ENCODE measurements at places on chromosomes 11 and 22.

- DNase-seq = no peak
Observed at GRCh38 chr11:113204280-113204679, 110.1 kb upstream of the TTC12 start.

DNA sequence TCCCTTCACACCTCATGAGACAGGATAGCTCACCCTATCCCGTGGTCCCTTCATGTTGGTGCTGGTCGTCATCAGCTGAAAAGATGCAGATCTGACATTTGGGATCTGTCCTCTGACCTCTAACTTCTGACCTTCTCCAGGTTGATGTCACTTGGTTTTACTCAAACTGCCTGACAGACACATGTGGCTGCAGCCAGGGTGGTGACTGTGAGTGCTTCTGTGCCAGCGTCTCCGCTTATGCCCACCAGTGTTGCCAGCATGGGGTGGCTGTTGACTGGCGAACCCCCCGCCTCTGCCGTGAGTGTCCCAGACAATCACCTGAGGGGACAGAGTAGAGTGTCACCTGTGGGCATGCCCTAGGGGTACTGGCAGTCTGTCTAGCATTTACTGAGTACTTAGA lies 49.7 kb downstream of the OTOG start:
- no peak for DNase-seq

- no peak for DNase-seq
Observed at GRCh38 chr11:93846411-93846810, 4.0 kb downstream of the VSTM5 start.

DNA sequence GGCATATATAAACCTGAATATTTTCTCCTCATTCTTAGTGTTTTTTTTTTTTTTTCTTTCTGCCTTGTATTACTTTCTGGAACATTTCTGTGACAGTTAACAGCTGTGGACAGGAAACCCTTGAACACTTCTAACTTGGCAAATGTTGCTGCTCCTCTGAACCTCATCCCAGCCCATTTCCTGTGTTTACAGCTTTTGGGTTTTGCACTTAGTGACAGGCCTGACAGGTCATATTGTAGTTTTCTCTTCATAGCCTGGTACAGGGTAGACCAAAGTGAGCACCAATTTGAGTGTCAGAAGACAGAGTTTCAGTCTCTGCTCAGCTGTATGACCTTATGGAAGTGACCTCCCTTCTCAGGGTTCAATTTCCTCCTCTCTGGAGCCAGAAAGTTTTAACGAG lies 91.6 kb downstream of the STIM1 start:
- DNase-seq = peak; percentile 81

DNA sequence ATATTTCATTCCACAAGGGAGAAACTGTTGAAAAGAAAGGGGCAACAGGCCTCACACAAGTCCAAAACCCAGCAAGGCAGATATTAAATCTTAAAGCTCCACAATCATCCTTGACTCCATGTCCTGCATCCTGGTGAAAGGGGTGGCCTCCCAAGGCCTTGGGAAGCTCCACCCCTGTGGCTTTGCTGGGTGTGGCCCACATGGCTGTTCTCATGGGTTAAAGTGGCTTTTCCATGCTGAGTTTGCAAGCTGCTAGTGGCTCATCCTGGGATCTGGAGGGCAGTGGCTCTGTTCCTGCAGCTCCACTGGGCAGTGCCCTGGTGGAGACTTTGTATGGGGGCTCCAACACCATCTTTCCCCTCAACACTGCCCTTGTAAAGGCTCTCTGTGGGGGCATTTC lies 106.4 kb downstream of the CTNND1 start:
- no peak for DNase-seq

DNA sequence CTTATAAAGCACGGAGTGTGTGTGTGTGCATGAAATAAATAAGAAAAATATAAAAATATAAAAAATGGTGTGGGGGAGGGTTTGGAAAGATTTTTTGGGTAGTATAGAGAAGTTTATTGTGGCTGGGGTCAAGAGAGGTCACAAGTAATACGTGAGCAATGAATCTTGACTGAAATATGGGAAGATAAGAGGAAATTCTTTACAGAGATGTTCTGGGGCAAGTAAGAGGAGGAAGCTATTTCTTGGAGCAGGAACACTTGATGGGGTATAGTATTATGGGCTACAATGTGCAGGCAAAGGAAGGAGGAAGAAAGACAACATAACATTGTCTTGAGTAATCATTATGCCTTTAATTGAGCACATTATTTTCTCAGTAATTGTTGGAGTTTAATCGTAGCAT lies 2.1 kb downstream of the HBD start:
- no peak for DNase-seq

DNA sequence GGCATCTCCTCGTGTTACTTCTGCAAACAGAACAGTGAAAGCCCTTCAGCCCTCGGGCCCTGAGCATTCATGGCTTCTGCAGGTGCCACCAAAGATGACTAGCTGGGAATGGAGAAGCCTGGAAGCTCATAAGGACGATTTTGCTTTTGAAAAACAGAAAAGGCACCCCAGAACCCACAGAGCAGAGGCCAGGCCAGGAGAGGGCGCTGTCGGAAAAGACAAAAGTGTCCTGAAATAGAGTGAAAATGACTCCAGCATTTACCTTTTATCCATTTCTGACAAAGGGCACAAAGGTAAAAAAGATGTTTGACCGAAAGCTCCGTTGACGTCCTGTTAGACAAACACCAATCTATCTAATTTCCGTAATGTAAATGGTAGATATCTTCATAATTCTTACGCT lies 37.6 kb downstream of the ZNF195 start:
- DNase-seq = peak; percentile 63

DNA sequence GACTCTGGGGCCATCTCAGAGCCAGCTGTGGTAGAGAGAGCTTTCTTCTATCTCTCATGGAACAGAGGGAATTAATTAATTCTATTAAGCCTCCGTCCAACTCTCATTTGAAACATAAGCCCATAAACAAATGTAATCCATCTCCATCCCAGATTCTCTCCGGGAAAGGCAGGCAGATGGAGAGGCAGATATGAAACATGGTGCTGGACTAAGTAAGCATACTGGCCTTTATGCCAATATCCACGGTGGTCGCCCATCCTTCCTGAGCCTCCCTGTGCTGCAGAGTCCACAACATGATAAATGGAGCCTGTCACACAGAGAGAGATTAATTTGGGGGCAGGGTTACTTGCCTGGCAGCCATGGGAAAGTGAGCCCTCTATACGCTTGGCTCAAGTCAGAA lies 44.8 kb downstream of the PRR5L start:
- DNase-seq = no peak

DNA sequence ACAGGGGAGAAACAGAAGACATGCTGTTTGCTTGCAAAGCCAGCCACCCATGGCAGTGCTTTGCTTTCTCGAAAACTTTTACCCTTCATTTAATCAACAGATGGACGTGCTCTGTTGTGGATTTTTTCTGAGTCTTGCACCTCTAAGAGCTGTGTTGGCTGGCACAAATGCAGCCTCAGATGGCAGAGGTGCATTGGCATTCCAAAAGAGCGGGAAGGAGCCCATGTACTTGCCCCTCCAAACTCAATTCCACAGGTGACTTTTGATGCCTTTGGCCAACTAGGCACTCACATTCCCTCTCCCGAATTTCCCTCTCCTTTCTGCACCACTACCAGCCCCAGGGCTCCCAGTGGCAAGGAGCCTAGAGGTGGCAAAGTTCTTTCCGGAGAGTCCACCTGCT lies 1.2 kb downstream of the KIRREL3 start:
- DNase-seq = no peak

GRCh38 chr11:58024601-58025091 lies 965 bp downstream of the OR9Q1 start:
- no peak for DNase-seq

- DNase-seq = no peak
Observed at GRCh38 chr22:19728271-19728670, 4.9 kb downstream of the GP1BB start.

GRCh38 chr11:11724994-11725393 lies 103.2 kb upstream of the GALNT18 start:
- no peak for DNase-seq

DNA sequence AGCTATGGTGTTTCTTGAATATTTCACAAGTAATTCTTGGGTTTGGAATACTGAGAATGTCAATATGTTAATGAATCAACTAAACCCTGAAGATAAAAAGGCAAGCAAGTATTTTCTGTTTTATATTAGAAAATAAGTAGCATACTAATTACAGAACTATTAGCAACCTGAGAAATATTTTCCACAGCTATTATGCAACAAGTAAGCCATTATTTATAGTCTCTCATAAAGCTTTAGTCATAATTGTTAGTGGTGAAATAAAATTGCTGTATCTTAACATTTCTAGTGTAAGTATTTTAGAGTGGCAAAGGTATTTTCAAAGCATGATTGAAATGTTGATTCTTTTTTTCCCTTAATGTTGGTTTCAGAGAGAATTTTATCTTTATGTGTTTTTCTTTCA lies 53.3 kb downstream of the FAR1 start:
- DNase-seq = no peak

- peak; percentile 18 for DNase-seq
Observed at GRCh38 chr11:2300936-2301630, 635 bp downstream of the C11orf21 start.

DNA sequence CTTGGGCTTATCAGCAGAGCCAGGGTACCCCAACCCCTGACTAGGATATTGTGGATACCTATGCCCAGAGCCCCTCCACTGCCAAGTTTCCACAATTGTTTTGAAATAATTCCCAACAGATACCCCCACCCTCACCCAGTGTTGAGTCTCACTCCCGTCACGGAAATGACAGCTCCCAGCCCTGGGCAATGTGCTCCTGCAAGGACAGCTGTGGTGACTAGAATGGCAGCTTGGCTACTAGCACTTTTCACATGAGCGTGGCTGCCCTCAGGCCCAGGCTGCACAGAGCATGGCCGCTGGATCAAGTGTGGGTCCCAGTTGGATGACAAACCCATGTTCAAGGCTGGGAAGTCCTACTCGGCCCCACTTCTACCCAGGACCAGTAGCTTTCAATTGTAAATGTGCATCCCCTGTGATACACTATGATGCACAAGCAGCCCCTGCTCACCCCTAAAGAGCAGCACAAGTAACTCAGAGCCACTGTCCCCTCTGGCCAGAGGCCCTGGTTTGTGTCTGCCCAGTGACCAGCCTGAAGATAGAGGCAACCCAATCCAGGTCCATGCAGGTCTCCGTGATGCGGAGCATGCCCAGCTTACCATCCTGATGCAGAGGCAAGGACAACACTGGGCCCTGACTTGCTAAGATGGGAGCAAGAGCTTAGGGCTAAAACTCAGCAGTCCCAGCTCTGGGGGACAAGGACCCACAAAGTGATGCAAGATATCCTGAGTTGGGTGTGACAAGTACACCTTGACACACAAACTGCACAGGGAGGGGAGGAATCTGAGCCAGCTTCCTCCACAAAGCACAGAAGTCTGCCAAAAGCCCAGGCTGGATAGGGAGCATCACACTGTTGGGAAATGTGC lies 13.2 kb downstream of the KCNQ1OT1 start:
- no peak for DNase-seq

DNA sequence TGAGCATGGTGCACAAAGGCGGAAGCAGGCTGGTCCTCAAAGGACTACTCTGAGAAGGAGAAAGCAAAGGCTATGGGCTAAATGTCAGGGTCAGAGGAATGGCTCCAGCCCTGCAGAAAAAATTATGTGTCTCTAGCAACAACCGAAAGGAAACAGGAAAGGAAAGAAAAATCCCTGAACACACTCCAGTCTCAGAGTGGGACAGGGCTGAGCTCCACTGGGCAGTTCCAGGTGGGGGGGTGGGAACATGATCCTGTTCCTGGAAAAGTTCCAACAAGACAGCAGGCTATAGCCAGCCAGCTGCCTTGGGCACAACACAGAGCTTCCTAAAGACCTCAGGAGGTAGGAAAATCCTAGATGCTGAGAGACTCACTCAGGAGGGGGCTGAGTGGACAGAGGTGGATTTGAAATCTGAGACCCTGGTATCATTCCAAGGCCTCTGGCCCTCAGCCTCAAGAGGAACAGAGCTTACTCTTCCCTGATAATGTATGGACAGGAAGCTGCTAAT lies 1088.2 kb downstream of the TBC1D22A start:
- no peak for DNase-seq

DNA sequence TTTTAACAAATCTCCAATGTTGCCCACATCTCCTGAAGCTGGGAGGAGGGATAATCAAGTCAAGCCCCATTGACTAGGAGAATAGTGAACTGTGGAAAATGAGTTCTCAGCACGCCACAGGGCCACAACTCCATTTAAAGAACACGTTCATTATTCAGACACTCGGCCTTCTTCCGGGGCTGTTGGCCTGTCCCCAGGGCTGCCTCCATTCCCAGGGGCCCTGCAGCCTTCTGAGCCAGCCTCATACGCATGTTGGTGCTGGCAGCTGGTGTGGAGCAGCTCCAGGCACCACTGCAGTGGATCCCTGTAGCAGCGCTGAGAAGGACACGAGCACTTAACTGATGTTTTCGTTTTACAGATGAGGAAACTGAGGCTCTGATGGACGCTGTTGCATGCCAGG lies 87.5 kb upstream of the RCN1 start:
- no peak for DNase-seq
